ENCODE measurements at places on chromosomes 12 and 14. TPM values are rescaled to one million over a fixed set of nuclear protein-coding genes. Genes with fewer than 3 reads are reported as not detected.
A peak's percentile ranks its signal among the peaks of the same experiment; 100 is the strongest.

The GUCY2C gene
- total RNA-seq = not detected

The SOAT2 gene
- not detected for total RNA-seq

The TSPAN19 gene
- 0.63 TPM for total RNA-seq

The NTS gene
- total RNA-seq = not detected

The CATSPERB gene
- 1.1 TPM for total RNA-seq

The ADCY4 gene
- not detected for total RNA-seq

The PTHLH gene
- total RNA-seq = 5.4 TPM

The TEX52 gene
- not detected for total RNA-seq

The ASB2 gene
- not detected for total RNA-seq

- no peak for DNase-seq
These were observed 248.5 kb upstream of the FBXO33 start for GRCh38 chr14:39680777-39681176.

DNA sequence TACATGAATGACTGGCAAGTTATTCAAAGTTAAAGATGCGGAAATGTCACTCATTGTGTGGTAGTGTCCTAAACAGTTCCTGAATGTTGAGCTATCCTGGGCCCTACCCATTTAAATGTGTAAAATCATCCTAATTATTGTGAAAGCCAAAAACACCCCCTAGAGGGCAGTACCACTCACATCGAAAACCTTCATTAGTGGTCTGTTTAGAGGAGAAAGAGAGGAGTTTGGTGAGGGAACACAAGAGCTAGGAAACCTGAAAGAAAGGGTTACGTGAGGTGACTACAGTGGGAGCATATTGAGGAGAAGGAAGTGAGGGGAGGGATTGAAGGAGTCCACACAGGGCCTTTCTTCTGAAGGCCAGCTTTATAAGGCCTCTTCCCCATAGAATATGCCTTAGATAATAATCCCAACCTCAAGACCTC is 2.5 kb upstream of the TEP1 start:
- peak; percentile 68 for DNase-seq

GRCh38 chr14:91406982-91407381 is 10.6 kb downstream of the CCDC88C start:
- DNase-seq = no peak

DNA sequence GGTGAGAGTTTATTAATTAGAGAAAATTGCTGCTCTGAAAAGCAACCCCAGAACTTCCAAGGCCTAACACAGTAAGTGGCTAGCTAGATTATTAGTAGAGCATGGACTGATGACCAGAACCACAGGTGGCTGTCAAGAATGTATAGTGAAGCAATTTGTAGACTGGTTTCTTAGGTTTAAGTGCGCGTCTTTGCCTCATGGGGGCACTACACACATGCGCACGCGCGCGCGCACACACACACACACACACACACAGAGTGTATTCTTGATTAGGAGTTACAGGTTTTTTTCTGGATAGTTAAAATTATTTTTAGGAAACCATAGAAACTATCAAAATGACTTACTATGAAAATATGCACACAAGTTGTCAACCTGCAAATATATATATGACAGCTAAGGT is 66.5 kb downstream of the BHLHE41 start:
- DNase-seq = no peak

GRCh38 chr12:50988871-50989270 is 36.5 kb downstream of the HIGD1C start:
- no peak for DNase-seq

GRCh38 chr12:123686636-123687190 is 15.8 kb downstream of the TCTN2 start:
- DNase-seq = no peak

DNA sequence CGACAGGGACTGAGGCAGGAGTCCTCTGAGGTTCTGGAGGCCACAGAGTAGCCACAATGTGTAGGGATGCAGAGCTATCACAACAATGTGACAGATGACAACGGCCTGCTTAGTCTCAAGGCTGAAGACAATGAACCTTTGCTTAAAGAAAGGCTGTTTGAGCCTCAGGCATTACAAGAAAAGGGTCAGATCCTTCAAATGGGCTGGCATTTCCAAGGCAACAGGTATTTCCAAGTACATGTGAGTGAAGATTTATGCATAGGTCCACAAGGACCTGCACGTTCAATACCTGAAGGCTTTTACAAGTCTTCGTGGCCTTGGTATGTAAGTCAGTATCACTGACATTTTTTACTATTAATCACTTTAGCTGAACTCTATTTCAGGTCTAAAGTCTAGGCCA is 62.0 kb downstream of the TMCC3 start:
- no peak for DNase-seq

- no peak for DNase-seq
These were observed 62.4 kb downstream of the SRGAP1 start for GRCh38 chr12:63906876-63907275.

- DNase-seq = no peak
These were observed 3.0 kb upstream of the HOXC13 start for GRCh38 chr12:53935383-53936341.

DNA sequence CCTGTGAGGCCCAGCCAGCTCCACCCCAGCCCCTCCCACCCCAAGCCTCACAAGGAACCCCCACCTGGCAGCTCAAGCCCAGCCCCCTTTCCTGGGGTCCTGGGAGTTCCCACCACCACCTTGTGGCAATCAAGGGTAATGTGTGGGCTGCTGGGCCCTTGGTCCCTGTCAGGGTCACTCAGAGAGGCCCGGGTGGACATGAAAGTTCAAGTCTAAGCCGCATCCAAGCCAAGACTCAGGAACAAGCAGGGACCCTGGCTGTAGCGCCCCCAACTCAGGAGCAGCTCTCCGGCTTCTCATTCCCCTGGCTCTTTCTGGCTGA is 106.4 kb upstream of the C14orf180 start:
- DNase-seq = no peak

GRCh38 chr14:70857496-70857890 is 48.2 kb upstream of the MAP3K9 start:
- DNase-seq = no peak

DNA sequence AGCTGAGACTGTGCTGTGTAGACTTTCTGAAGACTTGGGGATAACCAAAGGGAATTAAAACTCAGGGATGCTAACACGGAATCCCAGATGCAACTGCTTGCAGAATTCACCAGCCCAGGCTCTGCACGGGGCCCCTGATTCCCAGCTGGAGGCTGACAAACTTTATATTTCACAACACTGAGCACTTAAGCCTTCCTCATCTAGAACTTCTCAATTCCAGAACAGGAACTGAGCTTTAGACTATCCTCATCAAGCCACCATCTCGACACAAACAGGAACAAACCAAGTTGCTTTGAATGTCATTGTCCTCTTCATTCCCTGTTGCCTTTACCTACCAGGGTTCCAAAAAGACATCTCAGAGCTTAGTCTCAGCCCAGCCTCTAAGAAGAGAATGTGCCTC is 22.2 kb downstream of the CCDC63 start:
- DNase-seq = no peak

DNA sequence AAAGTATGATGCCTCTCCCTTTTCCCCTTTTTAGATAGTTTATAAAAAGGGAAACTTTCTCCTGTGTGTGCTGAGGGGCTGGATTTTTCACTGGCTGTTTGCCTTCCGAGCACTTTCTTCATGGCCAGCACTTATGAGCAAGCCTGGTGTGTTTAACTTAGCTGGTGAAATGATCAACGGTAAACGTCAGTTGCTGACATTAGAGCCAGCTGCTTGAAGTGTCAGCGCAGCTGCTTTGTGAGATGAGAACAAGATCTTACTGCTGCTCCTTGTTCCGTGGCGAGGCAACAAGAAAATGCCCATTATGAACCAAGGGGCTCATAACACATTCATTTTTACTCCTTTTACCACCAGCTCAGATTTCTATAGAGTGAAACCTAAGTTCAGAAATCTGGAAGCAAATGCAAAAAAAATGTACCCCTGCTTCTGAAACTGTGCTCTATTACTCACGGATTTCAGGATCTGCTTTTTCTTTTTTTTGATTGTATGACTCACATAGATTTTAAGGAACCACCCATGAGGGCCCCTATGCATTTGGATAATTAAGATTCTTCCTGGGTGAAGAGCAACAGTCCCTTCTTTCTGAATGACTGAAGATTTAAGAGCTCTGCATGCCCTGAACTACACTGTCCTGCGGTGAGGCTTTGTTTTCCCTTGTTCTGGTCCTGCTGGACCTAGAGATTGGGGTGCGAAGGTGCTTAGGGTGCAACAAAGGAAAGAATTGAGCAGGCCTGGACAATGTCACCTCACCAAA is 74.3 kb upstream of the CPM start:
- DNase-seq = peak; percentile 53

DNA sequence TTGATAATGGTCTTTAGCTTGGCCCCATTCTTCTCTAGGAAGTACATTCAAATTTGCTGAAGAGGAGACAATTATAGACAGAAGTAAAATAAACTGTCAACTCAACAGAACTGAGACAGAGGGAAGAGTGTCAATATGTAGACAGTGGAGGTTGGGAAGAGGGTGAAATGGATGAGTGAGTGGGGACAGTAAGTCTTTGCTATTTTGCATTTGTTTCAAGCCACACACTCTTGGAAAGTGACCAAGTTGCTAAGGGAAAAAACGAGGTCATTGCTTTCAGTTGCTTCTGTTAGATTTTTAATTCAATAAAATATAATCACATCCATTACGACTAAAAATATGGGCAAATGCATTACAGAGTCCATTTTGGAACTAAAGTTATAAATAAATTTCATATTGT is 47.8 kb downstream of the BTBD7 start:
- no peak for DNase-seq

DNA sequence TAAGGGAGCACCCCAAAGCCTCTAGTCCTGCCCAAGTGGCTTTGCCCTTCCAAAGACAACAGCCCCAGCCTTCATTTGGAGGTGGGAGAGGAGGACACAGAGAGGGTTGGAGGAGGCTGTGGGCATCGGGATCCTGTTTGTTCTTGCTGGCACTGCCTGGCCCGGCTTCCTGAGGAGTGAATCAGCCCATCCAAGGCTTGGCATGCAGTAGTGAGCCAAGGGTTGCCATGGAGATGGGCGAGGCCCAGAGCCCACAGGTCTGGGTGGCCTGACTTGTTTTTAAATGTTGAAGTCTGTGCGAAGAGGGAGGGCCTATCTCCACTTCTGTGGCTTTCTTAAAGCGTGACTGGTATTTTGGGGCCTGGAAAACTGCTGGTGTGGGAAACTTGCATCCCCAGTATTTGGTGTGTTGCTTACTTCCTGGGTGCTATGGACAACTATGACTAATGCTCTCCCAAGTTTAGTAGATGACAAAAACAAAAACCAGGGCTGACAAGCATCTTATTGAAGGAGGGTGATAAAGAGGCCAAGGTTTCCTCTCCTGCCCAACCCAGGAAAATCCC is 15.8 kb downstream of the CD9 start:
- DNase-seq = peak; percentile 99

DNA sequence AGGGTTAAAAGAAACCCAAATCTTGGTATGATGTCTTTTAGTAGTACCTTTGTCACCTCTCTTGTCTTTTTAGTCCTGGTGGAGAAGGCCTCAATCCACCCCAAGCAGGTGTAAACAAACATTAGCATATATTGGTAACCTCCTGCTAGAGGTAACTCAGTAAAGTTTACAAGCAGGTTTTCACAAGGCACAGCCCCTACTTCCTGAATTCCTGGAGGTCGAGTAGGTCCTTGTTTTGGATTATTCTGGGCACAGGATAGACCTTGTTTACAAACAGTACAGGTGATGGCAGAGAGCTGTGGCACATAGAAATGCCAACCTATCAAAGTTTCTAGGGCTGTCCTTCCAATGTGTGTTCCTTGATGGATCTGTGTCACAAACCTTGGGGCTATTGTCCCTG is 99.1 kb downstream of the ALG10 start:
- DNase-seq = no peak

GRCh38 chr14:78341827-78342389 is 171.7 kb downstream of the NRXN3 start:
- no peak for DNase-seq

DNA sequence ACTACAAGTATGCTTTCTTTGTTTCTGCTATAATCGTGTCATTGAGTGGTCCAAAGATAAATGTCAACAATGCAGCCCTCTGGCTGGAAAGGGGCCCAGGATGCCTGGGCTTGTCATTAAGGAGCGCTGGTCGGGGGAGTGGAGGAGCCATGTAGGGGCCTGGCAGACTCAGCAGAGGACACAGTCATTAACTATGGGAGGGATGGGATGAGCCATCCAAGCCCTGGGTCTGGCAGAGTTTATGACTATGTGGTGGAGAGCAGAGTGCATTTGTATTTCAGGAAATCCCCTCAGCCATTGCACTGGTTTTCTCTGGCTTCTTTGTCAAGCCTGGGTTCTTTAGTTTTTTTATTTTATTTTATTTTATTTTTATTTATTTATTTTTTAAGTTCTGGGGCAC is 243.1 kb downstream of the C12orf75 start:
- DNase-seq = no peak

DNA sequence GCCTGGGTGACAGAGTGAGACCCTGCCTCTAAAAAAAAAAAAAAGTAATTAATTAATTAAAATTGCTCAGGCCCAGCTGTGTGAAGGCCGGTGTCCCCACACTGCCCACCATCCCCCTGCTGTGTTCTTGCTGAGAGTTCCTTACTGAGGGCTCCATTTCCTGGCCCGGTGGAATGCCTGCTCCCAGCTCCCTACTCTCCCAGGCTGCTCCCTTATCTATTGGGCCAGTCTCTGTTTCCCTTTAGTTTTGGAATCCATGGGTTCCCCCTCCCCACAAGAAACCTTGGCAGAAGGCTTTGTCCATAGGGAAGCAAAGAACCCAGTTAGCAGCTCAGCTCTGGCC is 19.0 kb downstream of the MLXIP start:
- DNase-seq = no peak

GRCh38 chr12:1777798-1778197 is 42.6 kb upstream of the LRTM2 start:
- peak; percentile 49 for DNase-seq

- DNase-seq = no peak
These were observed 98.1 kb downstream of the ESR2 start for GRCh38 chr14:64196056-64196455.

DNA sequence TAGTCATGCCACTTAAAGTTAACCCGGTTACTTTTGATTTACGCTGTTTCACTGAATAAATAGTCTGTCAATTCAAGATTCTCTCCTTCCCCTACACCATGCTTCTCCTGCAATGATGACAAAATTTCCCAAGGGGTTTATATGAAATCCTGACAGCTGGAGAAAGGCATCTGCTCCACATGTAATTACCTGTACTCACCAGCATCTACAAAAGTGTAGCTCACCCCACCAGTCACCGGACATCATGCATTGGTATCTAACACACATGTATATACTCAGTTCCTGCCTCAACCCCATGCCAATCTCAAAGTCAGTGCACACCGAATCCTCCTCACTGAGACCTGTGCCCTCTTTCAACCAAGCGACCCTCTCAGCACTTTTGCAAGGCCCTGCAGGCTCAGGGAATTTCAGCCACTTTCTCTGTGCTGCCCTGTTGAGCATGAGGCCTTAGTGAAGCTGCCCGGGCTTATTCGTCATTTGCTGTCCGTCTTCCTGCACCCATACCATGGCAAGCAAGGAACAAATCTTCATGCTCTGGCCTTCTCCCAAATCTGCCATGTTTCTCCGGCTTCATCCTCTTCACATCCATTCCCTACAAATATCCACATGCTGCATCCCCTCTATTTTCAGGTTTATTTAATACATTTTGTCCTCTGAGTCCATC is 131.6 kb downstream of the SEC23A start:
- DNase-seq = no peak

Measured in MCF 10A (cell line).